ENCODE measurements at places on chromosomes 5 and 9.

DNA sequence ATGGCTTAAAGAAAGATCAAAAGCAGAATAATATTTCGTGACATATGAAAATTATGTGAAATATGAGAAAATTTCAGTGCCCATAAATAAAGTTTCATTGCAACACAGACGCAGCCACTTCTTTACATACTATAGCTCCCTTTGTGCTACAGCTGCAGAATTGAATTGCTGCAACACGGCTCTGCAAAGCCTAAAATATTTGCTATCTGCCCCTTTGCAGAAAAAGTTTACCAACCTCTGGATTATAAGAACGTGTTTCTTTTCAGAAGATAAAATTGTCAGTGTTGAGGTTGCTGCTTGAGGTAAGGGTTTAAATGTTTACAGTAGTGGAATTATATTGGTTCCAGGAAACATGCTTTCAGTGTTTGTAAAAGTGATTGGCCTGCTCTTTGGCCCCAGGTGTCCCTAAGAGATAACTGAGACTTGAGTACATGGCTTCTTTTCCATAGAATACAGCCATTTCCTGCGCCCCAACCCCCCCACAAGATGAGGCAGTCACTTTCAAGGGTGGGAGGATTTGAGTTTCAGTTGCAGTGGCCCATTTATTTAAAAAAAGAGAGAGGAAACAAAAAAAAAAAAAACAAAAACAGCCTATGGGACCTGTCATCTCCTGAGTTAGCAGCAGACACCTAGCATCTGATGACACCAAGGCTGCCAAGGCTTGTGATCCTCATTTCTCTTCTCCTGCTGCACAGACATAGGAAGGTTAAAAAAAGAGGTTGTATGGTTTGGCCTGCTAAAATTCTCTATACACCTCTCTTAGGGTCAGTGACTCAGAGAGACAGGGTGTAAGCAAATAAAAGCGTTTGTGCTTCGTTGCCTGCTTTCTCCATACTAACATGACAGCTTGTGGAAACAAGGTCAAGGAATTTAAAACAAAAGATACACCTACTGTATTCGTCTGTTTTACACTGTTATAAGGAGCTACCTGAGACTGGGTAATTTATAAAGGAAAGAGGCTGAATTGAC, 28.0 kb upstream of the HTR4 start:
- H3K4me1 ChIP-seq = no peaks in the 10 kb centered on the region
- no peak overlapping the region for H3K4me3 ChIP-seq
- DNase-seq = peak; percentile 42

GRCh38 chr9:91117959-91118703, 243.6 kb downstream of the AUH start:
- no peaks in the 10 kb centered on the region for H3K36me3 ChIP-seq
- DNase-seq = peak; percentile 49
- no peak overlapping the region for H3K27ac ChIP-seq
- no peak overlapping the region for H3K4me3 ChIP-seq
- peaks cover 3% of the 10 kb centered on the region for H3K4me1 ChIP-seq

GRCh38 chr9:6630502-6631206, 14.9 kb downstream of the GLDC start:
- no peak overlapping the region for H3K4me3 ChIP-seq
- no peaks in the 10 kb centered on the region for H3K36me3 ChIP-seq
- no peaks in the 10 kb centered on the region for H3K4me1 ChIP-seq
- H3K27me3 ChIP-seq = no peaks in the 10 kb centered on the region

- no peaks in the 10 kb centered on the region for H3K27me3 ChIP-seq
- no peak overlapping the region for H3K4me3 ChIP-seq
- H3K36me3 ChIP-seq = no peaks in the 10 kb centered on the region
- peak; percentile 2 for DNase-seq
- no peak overlapping the region for H3K27ac ChIP-seq
These were observed 77.3 kb downstream of the UBE2QL1 start for GRCh38 chr5:6525910-6526309.

DNA sequence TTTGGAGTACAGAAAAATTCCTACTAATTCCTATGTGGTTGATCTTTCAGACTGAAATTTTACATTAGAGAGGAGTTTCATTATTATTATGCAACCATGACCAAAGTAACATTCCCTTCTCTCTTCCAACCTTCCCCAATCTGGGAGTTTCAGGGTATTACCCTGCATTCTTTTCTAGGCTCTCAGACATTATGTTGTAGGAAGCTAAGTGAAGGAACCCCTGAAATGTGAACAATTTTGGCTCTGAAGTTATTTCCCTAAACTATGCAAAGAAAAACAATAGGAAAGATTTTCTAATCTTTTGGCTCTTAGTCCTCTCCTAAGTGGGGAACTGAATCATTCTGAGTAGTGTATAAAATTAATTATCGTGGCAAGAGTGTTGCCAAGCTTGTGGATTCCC, 63.3 kb upstream of the ZFAND5 start:
- DNase-seq = no peak
- no peaks in the 10 kb centered on the region for H3K36me3 ChIP-seq

GRCh38 chr5:145539201-145539600, 295.9 kb downstream of the PRELID2 start:
- no peaks in the 10 kb centered on the region for H3K36me3 ChIP-seq
- H3K4me1 ChIP-seq = no peaks in the 10 kb centered on the region
- no peaks in the 10 kb centered on the region for H3K27me3 ChIP-seq
- no peak overlapping the region for H3K27ac ChIP-seq
- no peak for DNase-seq

DNA sequence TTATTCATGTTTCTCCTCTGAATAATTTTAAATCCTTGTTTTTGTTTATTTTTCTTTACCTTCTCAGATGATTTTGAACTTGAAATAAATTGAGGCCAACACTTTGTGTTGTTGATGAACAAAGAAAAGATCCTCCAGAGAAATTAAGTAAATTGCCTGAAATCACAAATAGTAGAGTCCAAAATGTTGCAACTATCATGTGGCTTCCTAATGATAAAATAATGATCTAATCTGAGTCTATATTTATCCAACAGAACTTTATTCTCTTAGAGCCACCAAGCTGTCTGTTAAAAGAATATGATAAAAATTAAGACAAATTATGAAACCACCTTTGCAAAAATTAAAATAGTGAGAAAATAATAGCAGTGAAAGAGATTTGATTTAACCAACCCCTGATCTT, 132.2 kb upstream of the SPEF2 start:
- H3K4me1 ChIP-seq = peaks cover 25% of the 10 kb centered on the region
- H3K27me3 ChIP-seq = no peaks in the 10 kb centered on the region

Measured in common myeloid progenitor, CD34-positive (primary cell).